ENCODE measurements at places on chromosomes 5 and 9.
A peak's percentile ranks its signal among the peaks of the same experiment; 100 is the strongest.

GRCh38 chr9:116975126-116975525 lies 288.0 kb downstream of the TRIM32 start:
- DNase-seq, result no peak

- no peak for DNase-seq
These were observed 10.1 kb upstream of the GRIA1 start for GRCh38 chr5:153480401-153480800.

- no peak for DNase-seq
These were observed 29.1 kb upstream of the DUSP1 start for GRCh38 chr5:172800088-172800551.

- peak; percentile 53 for DNase-seq
These were observed at the start of gene PSD2 for GRCh38 chr5:139795074-139796001. Gene PSD2 (plus strand): TSS chr5:139795808. CDS start chr5:139809441, 13,633 bp downstream.

- DNase-seq, result no peak
These were observed 13.3 kb upstream of the GLRX start for GRCh38 chr5:95835682-95836385.

- DNase-seq, result no peak
These were observed 27.7 kb upstream of the CTSL start for GRCh38 chr9:87698069-87698809.

- DNase-seq, result peak; percentile 41
These were observed 4.5 kb upstream of the POU4F3 start for GRCh38 chr5:146334074-146334533.

DNA sequence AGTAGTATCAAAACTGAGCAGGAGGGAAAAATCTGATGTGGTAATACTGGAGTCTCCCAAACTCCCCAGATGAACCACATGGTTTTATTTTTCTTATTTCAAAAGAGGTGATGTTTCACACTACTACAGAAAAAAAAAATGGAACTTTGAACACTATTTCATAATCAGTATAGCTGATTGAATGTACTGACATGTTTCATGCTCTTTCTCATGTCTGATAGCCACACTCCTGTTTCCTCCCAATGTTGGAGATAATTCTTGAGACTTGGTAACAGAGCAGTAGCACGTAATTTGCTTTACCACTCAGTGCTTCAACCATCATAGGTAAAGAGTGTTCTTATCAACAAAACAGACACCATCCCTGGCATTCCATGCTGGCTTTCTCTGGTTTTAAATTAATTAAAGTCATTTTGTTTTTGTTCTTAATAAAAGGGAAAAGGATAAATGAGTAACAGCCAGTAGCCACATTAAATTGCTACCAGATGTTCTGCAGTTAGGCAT lies 85.2 kb downstream of the MUSK start:
- DNase-seq, result no peak

DNA sequence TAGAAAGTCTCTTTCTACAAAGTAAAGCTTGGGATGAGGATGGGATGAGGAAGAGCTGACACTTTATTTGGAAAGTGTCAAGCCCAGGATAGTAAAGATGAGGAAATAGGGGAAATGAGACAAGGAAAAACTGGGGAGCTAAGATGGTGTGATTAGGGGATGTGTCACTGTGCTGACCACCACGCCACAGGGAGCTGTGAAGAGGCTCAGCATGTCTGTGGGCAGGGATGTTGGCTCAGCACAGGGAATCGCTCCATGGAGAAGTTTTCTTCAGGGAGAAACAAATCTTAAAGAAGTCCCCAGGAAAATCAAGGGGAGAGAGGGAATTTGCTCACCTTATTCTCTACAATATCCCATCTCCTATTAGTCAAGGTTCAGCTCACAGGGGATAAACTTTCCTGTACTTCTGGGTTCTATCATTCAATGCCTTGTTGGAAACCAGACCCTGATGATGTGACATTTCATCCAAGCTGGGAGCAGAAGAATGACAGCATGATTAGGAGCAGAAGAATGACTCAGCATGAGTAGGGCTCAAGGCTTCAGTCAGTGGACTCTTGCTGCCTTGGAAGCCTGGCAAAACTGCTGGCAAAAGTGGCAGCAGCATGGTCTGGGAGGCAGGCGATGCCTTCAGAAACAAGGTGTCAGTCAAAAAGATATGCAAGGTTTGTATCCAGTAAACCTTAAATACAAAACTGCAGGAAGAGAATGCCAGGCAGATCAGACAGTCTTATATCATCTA lies 4.9 kb downstream of the HSPB3 start:
- DNase-seq, result peak; percentile 27

DNA sequence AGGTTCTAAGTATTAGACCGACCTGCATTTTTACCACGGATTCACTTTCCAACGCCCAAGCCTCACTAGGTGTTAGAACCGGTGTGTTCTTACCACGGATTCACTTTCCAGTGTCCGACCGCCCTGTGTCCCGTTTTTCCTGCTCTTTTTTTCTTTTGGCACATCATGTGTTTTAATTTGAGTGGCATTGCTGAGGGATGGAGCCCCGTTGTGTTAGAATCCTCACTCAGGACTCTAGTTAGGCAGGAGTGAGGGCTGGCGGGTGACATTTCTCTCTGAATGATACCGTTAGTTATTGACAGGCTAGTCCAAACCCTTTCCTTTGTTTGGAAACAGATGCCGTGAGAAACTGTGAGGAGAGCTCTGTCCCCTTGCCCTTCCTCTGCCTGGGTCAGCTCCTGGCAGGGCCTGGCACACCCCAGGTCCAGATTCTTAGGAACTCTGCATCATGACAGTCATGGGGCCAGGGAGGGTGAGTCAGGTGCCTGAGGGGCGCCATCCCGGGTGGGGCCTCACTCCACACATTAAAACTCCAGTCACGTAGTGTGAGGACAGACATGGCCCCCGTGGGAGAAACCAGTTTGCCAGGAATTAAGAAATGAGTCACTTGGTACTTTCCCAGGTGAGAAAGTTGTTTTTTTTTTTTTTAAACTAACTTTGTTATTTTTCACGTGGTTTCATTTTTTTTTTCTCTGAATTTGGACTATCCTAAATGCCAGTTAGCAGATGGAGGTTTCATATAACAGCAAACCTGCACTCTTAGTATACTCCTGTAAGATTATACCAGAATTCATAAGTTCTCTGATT lies 15.8 kb downstream of the EXOC3 start:
- no peak for DNase-seq

DNA sequence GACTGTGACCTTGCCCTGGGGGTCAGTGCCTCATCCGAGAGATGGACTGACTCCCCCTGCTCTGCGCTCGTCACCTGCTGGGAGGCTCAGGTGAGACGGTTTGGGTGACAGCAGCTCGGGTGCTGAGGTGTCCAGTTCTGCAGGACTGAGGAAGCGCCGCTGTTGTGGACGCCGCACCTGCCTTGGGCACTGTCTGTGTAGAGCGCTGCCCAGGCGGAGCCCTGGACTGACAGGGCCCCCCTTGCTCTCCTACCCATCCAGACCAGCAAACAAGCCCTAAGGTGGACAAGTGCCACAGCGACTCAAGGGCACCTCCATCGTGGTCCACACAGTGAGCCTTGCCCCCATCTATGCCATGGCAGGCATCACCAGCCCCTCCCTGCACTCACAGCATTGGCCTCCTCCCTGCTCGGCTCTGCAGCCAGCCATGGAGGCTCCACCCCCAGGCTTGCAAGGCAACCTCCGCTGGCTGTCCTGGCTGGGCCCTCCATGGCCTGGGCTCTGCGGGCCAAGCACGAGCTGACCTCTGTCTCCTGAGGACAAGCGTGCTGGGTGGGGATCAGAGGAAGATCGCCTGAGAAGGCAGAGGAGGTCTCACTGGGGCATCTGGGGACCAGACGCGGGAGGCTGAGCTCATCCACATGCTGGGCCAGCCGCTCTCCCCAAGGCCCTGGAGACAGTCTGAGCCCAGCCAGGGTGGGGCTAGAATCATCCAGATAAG lies 87.1 kb upstream of the COL5A1 start:
- no peak for DNase-seq

DNA sequence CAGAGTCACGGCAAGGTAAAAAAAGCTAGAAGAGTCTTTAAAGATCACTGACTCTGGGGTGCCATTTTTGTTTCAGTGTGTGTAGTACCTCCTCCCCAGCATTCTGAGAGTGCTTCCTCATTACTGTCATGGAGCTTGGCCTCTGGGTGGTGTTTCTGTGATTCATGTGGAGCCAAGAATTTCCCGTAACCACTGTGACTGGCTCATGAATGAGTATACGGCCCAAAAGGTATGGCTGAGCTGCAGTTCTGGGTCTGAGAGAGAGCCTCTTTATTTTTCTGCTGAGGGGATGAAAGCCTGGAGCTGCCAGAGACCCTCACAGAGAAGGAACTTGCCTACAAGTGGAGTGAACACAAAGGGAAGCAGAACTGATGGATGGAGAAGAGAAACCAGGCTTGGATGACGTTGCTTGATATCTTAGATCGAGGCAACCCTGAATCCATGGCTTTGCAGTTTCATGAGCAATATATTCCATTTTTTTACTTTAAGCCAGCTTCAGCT lies 85.6 kb downstream of the PTTG1 start:
- no peak for DNase-seq

GRCh38 chr5:163579729-163580128 lies 74.3 kb downstream of the MAT2B start:
- DNase-seq, result no peak

DNA sequence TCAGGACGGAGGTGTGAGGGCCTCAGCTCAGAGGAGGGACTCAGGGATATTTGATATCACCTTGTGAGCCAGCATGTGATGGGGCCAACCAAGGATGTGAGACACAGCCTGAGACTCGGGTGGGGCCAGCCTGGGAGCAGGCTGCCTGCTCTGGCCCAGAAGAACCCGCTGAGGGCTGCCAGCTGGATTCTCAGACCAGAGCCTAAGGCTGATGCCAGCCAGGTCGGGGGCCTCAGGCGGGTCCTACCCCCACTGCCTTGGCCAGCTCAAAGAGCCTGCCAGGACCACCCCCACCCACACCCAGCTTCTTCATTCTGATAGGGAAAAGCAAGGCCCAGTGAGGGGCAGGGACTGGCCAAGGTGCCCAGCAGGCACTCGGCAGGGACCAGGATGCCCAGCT lies 20.3 kb upstream of the DUSP1 start:
- DNase-seq, result no peak

- DNase-seq, result peak; percentile 55
These were observed 227.5 kb downstream of the AGTPBP1 start for GRCh38 chr9:85514256-85514655.
